ENCODE measurements at places on chromosomes 11 and 22.
A peak's percentile ranks its signal among the peaks of the same experiment; 100 is the strongest.

GRCh38 chr22:23898006-23898974, 4.1 kb downstream of the MIF start:
- DNase-seq: no peak

DNA sequence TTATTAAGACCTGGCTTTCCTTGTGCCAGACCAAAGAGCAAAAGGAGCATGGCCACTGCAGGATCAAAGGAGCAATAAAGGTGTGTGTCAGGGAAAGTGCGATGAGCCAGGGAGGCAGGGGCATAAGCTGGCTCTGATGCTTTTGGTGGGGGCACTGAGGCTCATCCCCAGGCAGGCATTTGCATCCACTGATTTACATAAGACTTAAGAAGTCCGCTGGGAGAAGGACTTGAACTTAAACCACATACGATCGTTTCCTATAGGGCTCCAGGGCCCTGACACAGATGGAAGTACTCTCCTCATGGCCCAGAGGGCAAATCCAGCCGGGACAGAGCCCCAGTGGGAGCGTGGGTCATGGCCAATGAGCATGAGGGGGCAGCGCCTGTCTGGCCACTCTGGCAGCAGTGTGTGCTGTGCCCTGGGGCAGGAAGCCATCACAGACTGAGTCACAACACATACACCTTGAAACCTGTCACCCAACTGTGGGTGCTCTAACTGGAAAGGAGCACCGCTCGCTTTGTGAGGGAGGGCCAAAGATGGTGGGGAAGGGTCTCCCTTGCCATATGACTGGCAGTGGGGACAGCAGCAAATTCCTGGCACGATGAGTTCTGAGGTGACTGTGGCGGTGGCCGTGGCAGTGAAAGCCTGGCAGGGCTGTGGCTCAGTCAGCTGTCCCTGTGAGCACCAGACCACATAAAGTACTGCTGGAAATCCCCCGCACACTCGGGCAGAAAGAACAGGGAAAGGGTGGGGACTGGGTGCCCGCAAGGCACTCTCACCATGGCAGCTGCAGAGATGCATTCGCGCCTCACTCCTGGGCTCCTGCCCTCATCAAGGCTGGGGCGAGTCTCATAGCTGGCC, 79.4 kb upstream of the LMO1 start:
- no peak for DNase-seq

- no peak for DNase-seq
These were observed 105.0 kb downstream of the TRPC6 start for GRCh38 chr11:101478587-101479369.

- no peak for DNase-seq
These were observed 321.9 kb downstream of the MIAT start for GRCh38 chr22:26979294-26979693.

DNA sequence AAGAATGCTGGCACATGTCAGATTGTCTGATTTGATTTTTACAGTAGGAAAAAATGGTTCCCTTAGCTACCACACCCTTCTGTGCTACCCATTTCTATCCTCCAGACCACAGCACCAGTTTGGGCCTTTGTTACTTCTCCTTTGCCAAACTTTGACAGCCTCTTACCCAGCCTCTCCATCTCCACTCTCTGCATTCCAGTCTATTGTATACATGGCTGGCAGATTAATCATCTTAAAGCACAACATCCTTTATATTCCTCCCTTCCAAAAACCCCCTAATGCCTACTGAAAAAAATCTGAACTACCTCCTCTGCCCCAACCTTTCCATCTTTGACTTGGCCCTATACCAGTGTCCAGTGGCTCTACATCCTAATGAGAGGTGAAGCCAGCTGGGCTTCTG, 10.8 kb upstream of the PANX1 start:
- DNase-seq: no peak

DNA sequence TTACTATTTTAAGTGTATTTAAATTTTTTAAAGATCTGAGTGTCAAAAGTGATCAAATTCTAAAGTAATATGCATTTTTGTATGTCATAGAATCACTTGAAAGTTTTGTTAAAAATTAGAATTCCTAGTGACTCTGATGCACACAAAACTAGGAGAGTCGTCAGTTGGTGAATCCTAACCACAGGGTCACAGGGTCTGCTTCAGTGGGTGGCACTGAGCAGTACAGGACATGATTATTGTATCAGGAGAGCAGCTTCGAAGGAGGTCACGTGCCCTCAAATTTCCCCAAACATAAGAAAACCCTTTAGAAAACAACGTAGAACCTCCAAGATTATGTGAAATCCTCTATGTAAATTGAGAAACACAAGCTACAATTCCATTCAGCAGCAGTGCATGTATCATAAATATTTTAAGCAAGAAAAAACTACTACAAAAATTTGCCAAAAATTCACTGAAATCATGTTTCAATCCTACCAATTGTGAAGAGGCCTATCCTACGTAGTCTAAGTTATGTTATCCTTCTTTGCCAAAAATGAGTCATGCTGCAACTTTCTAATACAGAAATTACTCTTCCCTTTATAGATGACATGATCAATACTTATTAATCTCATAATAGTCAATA, 323.6 kb downstream of the AASDHPPT start:
- DNase-seq: no peak

DNA sequence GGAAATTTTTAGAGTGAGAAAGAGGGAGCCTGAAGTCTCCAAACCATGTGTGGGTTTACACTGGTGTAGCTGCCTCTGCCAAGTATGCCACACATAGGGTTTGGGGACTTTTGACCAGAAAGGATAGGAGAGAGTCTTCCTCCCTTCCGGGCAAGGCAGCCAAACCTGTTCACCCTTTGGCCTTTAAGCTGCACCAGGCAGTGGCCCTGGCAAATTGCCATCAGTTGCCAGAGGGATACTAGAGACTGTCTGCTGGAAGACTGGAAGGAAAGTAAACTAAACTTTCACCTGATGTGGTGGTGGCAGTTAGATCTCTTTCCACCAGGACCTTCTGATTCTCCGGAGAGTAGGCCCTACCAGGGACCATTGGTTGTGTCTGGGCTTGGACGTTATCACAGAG, 1263.2 kb downstream of the FAM181B start:
- peak; percentile 25 for DNase-seq

DNA sequence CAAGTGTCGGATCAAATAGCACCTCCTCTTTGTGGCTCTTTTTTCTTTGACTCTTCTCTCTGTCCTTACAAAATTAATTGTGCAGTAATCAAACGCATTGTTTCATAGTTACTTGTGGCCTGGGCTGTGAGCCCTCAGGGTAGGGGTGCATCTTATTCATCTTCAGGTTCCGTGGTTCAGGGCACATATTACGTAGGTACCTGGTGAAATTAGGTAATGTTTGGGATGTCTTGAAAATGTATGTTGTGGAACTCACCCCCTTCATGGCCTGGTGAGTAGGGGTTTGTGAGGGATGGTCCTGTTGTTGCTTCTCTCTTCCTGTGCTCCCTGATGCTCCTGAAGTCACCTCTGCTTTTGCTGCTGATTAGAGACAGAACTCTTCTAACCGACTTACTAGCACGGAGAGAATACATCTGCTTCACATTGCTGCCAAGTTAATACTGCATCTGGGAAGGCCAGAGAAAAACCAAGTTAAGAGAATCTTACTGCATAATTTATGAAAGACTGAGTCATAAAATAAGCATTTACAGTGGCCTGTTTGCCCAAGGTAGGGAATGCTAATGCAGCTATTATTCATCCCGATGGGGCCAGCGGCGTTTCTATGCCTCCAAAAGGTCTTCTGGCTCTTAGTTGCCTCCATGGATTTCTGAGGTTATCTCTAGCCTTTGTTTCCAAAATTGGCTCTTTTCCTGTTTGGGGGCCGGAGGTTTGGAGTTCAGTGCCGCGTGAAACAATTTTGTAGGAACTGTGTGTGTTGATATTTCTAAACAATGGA, 66.9 kb downstream of the TBC1D22A start:
- DNase-seq: no peak

GRCh38 chr11:57386178-57386940, 4.1 kb downstream of the PRG2 start:
- no peak for DNase-seq

- DNase-seq: no peak
These were observed 11.1 kb downstream of the IGF2 start for GRCh38 chr11:2128130-2128510.

DNA sequence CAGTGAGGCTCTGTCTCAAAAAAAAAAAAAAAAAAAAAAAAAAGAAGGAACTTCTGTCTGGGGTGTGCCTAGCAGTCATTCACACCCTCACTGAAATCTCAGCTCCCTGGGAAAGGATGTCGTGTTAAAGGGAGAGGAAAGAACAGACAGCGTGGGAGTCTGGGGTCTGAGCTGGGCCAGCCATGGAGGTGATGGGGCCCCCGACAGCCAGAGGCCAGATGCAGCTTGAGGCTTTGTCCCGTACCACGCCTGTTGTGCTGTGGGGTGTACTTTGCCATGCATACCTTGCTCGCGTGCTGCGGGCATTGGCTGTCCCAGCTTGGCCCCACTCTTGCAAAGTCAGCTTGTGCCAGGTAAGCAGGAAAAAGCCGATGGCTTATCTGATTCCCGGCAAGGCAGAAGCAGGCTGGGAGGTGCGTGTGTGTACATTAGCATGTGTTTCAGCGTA, 4.6 kb downstream of the SYT12 start:
- DNase-seq: no peak

- DNase-seq: no peak
These were observed 111.0 kb upstream of the APOA1 start for GRCh38 chr11:116948391-116948790.

DNA sequence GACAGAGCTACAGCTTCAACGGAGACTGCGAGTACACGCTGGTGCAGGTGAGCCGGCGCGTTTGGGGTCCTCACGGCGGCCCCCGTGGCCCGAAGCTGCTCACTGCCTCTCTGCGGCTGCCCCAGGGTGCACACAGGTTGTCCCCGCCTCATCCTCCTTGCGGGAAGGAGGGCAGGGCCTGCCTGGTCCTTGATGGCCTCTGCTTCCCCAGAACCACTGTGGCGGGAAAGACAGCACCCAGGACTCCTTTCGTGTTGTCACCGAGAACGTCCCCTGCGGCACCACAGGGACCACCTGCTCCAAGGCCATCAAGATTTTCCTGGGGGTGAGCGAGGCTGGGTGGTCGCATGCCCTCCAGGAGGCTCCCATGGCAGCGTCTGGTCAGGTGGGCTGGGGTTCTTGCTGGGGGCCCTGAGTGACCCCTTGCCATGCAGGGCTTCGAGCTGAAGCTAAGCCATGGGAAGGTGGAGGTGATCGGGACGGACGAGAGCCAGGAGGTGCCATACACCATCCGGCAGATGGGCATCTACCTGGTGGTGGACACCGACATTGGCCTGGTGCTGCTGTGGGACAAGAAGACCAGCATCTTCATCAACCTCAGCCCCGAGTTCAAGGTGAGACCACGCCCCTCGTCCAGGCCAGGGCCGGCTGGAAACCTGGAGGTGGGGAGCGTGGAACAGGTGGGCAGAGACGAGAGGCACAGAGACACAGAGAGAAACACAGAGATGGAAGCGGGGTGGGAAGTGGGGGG, 19.4 kb downstream of the MUC5AC start:
- no peak for DNase-seq

DNA sequence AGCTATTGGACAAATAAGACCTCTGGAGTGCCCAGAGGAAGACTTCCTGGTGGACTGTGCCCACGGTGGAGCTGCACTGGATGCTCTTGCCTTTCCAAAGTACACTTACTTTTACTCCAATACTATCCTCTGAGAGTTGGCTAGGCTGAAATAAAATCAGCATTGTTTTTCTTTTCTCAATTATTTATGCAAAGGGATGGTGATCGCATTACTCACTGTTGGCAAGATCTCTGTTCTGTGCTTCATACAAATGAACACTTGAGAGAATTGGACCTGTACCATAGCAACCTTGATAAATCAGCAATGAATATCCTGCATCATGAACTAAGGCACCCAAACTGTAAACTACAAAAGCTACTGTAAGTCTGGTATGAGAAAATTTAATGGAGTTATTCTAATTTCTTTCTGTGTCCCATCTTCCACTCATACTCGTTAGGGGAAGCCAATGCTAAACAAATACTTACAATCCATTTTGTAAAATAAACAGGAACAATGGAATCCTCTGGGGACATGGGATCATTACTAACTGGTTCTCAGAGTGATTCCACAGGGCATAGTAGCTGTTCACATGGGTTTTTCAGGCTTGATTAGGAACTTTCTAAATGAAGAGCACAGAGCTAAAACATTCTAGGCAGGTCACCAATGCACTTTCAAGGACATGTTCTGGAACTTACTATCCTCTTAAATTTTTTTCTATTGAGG, 26.3 kb downstream of the NLRP14 start:
- DNase-seq: no peak

- DNase-seq: no peak
These were observed 1.6 kb upstream of the BRSK2 start for GRCh38 chr11:1387961-1388762.

DNA sequence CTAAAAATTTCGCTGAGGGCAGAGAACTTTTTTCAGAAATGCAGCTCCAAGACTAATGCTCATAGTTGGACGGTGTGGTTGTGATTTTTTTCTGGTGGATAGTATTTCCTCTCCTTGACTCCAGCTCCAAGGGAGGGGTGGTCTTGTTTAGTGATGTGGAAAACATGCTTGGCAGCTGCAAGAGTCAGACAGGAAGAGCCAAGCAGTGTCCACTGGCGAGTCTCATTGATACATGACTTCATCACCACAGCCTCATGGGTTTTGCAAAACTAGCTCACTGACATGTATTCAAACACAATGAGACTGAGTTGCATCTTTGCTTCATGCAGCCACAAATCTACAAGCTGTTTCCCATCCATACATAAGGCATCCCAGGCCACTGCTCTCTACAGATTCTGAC, 7.3 kb upstream of the KCNJ1 start:
- no peak for DNase-seq

DNA sequence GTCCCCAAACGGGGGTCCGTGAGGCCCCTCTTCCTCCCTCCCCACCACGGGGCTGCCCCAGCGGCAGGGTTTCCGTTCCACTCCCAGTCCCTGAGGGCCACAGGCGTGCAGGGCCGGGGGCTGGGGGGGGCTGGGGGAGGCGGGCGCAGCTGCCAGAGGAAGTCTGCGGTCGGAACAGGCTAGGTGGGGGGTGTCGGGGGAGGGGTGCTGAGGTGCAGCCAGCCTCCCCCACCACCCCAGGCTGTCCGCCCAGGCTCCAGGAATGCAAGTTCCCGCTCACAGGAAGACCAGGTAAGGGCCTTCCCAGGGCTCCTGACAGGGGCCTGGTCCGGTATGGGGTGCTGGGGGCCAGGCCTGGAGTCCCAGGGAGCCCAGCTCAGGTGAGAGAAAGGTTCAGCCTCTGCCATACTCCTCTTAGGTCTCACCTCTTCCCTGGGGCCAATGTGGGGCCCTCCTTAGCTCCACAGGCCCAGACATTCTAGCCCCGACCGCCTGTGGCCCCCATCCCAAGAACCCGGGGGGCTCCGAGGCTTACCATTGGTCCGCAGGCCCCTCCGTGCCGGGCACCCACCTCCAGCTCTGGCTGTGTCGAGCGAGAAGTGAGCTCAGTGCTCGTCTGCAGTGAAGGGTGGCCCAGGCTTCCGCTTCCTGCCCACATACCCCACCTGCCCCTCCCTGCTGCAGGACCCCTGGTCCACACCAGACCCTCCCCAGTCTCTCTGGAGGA, at the start of gene PTPRCAP:
Gene PTPRCAP, minus strand, starts transcription at position 601 of the 727 bp plus-strand sequence. Its CDS starts 63 bp downstream, at position 538.
- no peak for DNase-seq
